CD4-positive, alpha-beta memory T cell (primary cell): ENCODE measurements at places on chromosomes 4 and X. TPM values are rescaled to one million over a fixed set of nuclear protein-coding genes. Genes with fewer than 3 reads are reported as not detected.

- DNase-seq, result no peak
Measured at GRCh38 chrX:8139716-8140115, 31.4 kb downstream of the VCX2 start.

GRCh38 chrX:37378404-37378803 lies 29.2 kb downstream of the PRRG1 start:
- DNase-seq, result no peak

DNA sequence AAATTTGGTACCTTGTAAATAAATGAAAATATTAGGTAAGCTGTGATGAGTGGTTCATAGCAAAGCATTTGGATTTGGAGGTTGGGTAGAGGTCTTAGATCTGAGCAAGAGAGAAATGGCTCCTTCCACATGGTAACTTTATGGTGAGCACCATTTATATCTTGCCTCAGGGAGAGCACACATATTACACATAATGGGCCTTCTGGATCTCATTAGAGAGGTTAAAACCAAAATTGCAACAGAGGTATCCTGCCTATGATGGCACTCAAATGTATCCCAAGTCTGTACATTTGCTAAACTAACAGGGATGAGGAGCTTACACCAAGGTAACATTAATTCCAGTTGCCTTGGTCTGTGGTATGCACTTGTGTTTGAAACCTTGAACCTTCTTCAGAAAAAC lies 87.1 kb upstream of the PUDP start:
- no peak for DNase-seq

DNA sequence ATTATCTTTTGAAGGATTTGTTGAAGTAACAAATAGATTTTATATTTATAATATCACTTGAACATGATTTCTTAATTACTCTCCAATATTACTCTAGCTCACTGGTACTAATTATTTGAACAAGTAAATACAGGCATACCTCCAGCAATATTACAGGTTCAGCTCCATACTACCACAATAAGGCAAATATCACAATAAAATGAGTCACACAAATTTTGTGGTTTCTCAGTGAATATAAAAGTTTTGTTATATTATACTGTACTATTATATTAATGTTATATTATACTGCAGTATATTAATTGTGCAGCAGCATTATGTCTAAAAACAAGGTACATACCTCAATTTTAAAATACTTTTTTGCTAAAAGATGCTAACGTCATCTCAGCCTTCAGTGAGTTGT lies 22.4 kb upstream of the IQCM start:
- DNase-seq, result no peak

- no peak for DNase-seq
Measured at GRCh38 chr4:61918987-61919386, 718.9 kb downstream of the ADGRL3 start.

DNA sequence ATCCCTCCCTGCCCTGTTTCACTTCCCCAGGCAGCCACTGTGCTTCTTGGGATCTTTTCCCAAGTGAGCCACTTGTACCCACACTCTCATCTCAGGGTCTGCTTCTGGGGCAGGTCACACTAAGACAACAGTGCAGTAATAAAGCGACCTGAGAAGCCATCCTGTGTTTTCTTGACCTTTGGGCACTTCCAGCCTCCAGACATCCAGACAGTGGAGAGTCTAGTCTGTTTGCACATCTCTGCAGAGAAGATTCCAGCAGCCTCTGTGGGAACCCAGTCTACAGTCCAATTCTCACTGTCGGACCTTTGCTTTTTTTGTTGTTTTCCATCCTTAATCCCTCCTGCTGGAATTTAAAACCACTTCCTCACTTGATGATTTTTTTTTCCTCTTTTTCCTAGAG lies 50.3 kb upstream of the ATP6AP2 start:
- no peak for DNase-seq

GRCh38 chrX:15616531-15616930 lies 15.8 kb upstream of the ACE2 start:
- DNase-seq, result no peak

DNA sequence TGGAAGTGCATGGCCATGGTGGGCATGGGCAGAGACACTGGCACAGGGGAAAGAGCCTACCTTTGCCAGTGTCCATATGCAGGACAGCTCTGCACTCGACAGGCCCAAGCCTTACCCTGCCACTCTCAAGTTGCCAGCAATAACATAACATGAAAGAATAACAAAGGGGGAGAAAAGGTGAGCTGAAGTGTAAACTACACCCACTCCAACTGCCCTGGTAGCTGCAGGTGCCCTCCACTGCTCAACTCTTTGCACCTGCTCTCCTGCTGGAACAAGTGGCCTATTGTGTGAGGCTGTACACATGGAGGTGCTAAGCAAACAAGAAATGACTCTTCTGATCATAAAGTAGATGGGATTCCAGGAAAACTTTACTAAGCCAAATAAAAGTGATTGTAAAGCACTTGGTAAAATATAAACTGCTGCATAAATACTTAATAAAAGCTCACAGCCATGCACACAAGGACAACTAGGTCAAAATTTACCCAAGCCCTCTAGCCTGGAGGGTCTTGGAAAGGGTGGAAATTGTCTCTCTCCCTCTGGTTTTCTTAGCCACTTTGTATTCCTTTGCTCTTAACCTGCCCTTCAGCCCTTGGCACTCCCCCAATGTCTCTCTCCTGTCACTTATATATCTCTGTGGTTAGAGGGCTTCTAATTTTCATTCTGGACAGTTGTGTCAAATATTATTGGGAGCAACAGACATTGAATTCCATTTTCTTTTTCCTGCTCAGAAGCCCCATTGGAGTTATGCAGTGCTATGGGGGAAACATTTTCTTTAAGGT lies 261.2 kb upstream of the GPC4 start:
- no peak for DNase-seq

GRCh38 chr4:112526061-112526460 lies 10.1 kb upstream of the NEUROG2 start:
- no peak for DNase-seq

GRCh38 chr4:166816890-166817289 lies 417.4 kb downstream of the SPOCK3 start:
- no peak for DNase-seq

DNA sequence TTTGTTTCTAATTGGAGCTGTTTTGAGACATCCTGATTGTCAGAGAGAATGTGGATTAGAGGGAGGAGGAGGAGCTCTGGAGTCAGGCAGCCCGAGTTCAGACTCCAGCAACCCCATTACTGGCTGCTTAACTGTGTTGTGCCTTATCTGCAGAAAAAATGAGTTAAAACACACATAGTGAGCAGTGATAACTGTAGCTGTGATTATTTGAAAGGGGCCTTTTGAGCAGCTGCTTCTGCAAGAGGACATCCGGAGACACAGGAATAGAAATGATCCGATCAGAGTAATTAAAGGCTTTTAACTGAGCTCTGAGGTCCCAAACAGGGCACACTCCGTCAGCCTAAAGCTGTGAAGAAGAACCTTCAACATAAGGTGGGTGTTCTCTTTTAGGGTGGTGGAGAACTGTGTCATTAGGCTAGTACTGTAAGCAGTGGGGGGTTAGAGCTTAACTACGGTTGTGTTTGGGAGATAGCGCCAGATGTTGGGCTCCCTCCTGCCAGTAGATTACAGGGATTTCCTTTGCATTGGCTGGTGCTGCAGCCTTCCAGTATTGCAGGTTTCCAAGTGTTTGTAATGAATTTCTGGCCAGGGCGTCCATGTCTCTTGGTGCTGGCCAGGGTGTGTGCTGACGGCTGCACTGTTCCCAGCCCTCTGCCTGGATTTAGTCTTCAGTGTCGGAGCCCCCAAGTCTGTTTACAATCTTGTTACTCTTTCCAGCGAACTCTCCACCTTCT lies 24.3 kb downstream of the ADD1 start:
- no peak for DNase-seq

- no peak for DNase-seq
Measured at GRCh38 chr4:73947239-73947985, 34.4 kb downstream of the PF4 start.

DNA sequence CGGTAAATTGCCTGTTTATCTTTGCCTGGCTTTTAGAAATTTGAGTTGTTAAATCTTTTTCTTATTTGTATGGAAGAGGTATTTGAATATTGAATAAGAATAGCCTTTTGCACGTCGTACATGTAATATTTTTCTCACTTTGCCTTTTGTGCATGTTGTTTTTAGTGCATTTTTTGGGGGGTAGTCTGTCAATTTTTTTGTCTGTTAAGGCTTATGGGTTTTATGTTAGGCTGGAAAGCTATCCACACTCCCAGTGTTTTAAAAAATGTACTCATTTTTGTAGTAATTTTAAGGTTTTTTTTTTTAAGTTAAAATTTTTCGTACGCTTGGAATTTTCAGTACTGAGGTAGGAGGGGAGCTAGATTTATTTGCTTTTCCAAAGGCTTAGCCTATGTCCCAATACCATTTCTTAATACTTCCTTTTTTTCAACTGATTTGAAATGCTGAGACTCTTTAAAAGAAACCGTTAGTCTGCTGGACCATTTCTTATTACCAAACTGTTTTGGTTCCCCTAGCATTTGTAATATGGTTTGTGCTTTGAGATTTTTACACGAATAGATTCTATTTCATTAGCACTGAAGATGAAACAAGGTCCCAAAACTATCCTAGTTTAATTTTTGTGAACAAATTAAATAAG lies 1.3 kb downstream of the HERC5 start:
- no peak for DNase-seq

DNA sequence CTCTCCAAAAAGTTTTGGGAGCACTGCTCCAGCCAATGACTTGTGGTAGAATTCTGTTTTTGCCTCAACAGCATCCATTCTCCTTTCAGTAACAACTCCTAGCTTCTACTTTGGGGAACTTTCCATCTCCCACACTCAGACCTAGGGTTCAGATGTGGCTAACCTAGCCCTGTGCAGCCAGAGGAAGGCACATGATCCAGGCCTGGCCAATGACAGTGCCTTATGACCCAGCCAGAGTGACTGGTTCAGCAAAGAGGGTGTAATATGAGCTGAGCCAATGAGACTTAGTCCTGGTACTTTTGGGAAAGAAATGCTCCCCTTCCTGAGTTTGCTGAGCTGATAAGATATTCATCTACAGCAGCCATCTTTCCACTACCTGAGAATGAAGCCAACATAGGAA lies 5.4 kb upstream of the USP46 start:
- DNase-seq, result no peak

- DNase-seq, result no peak
Measured at GRCh38 chr4:13921805-13922204, 294.3 kb upstream of the BOD1L1 start.

GRCh38 chr4:23923141-23923540 lies 33.3 kb upstream of the PPARGC1A start:
- DNase-seq, result no peak

- no peak for DNase-seq
Measured at GRCh38 chrX:10017872-10018271, 50.7 kb downstream of the CLDN34 start.

DNA sequence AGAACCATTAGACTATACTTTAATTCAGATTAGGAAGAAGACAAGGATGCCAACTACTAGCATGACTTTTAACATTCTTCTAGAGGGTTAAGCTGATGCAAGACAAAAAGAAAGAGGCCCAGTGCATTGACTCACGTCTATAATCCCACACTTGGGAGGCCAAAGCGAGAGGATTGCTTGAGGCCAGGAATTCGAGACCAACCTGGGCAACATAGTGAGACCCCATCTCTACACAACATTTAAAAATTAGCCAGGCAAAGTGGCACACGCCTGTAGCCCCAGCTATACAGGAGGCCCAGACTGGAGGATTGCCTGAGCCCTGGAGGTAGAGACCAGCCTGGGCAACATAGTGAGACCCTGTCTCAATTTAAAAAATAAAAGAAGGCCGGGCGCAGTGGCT lies 40.2 kb upstream of the HPRT1 start:
- DNase-seq, result no peak

- DNase-seq, result peak; percentile 81
Measured at GRCh38 chr4:38675146-38676121, 11.4 kb downstream of the KLF3 start.

GRCh38 chrX:34881671-34882070 lies 60.9 kb upstream of the FAM47B start:
- no peak for DNase-seq

- DNase-seq, result no peak
Measured at GRCh38 chrX:41119803-41120202, 34.6 kb downstream of the USP9X start.

DNA sequence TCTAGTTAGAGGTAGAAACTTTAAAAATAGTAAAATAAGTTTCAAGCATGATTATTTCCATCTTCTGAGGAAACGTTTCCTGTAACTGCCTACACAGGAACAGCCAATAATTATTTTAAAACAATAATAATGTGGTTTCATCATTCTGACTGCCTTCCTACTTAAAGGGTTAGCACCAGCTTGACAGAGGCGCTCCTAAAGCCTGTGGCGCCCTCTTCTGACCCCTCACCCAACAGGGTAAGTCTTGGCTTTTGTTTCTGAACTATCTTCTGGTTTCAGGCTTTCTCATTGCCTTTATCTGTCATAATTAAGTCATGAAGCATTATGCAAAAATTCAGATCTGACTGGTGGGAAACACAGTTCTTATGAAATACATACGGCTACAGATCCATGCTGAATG lies 96.7 kb downstream of the ITM2A start:
- DNase-seq, result peak; percentile 77

GRCh38 chr4:8605289-8605688 lies 12.7 kb downstream of the CPZ start:
- no peak for DNase-seq

DNA sequence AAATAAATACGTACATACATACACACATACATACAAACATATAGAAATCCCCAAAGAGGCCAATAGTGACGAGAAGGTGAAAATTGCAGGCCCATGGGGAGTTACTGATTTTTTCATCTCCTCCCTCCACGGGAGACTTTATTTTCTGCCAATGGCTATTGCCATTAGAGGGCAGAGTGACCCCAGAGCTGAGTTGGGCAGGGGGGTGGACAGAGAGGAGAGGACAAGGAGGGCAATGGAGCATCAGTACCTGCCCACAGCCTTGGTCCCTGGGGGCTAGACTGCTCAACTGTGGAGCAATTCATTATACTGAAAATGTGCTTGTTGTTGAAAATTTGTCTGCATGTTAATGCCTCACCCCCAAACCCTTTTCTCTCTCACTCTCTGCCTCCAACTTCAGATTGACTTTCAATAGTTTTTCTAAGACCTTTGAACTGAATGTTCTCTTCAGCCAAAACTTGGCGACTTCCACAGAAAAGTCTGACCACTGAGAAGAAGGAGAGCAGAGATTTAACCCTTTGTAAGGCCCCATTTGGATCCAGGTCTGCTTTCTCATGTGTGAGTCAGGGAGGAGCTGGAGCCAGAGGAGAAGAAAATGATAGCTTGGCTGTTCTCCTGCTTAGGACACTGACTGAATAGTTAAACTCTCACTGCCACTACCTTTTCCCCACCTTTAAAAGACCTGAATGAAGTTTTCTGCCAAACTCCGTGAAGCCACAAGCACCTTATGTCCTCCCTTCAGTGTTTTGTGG lies 180.7 kb downstream of the AR start:
- no peak for DNase-seq

- no peak for DNase-seq
Measured at GRCh38 chr4:141705048-141705746, 68.8 kb downstream of the IL15 start.

GRCh38 chr4:131632877-131633276 lies 1516.2 kb upstream of the PCDH10 start:
- no peak for DNase-seq

TSPAN6 gene
- total RNA-seq, result 0.93 TPM

P2RY4 gene
- total RNA-seq, result not detected

ARHGAP6 gene
- total RNA-seq, result not detected

ALB gene
- total RNA-seq, result not detected

LIAS gene
- 24.7 TPM for total RNA-seq

SSX3 gene
- total RNA-seq, result not detected

DRP2 gene
- not detected for total RNA-seq

CSAG1 gene
- total RNA-seq, result not detected

CHST7 gene
- total RNA-seq, result 11.4 TPM

IL9R gene
- total RNA-seq, result 22.9 TPM

CCDC160 gene
- total RNA-seq, result not detected

ARMCX2 gene
- 9.4 TPM for total RNA-seq

PRDM5 gene
- total RNA-seq, result 0.84 TPM

FGFBP1 gene
- total RNA-seq, result not detected

BMP3 gene
- total RNA-seq, result not detected

TMEM154 gene
- 38.6 TPM for total RNA-seq
